ENCODE measurements at places on chromosomes 6 and 20.

- no peak for DNase-seq
Measured at GRCh38 chr6:41707565-41708200, 27.7 kb downstream of the TFEB start.

DNA sequence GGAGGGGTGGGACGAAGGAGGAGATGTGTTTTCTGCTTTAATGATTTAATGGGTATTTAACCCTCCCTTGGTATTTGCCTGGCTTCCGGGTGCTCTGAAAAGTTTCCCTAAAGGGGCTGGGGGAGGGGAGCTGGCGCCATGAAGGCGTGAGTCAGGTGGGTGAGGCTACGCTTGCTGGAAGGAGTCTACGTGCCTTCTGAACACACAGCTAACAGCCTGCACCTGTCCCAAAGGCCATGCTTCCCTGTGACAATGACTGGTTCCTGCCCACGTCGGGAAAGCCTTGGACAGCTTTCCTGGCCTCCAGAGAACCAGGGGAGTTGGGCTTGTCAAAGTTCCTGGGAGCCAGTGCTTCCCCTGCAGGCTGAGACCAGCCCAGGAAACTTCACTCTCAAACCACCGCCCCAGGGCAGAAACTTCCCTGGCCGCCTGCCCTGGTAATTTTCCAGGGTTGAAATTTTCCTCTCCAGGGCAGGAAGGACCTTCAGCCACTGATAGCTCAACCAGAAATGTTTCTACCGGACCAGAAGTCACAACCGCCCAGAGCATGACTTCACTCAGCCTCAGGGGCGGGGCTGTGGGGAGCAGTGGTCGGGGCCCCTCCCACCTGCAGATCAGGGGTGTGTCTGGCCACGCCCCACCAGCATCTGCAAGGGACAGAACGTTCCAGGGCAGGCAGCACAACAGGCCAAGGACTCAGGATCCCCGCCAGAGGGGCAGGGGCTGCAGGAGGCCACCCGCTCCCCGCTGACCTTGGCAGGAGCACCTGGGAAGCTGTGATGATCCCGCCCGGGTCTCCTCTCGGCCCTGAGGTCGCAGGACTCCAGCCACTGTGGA lies 18.6 kb upstream of the SLCO4A1 start:
- peak; percentile 99 for DNase-seq

- DNase-seq = no peak
Measured at GRCh38 chr6:3506200-3506599, 49.4 kb upstream of the SLC22A23 start.

DNA sequence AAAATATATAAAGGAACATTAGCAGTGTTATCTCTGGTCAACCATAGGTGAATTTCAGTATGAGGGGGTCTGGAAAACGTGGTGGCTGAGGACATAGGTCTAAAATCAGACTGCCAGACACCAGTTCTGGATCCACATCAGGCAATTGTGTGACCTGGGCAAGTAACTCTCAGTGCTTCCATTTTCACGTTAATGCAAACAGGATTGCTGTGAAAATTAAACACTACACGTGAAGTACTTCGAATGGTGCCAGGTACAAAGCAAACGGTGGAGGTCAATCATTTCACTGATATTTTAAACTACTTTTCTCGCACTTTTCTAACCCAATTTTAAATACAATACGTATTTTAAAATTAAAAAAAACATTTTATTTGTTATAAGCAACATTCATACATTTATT lies 315.7 kb downstream of the TRDN start:
- DNase-seq = no peak

DNA sequence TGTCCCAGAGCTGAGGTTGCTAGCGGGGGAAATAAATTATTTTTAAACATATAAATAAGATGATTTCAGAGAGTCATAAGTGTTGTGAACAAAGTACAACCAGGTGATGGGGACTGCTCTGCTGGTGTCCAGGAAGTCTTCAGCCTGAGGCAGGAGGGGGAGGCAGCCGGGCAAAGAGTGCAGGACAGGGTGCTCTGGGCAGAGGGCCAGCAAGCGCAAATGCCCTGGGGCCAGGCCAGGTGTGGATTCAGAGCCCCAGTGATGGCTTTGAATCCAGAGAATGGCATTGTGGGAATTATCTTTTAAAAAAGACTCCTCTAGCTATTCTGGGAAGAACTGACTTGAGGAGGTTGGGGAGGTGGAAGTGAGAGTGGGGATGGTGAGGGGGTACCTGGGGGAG lies 1.6 kb downstream of the CLPSL1 start:
- no peak for DNase-seq

GRCh38 chr6:56450882-56451739 lies 191.6 kb downstream of the DST start:
- peak; percentile 15 for DNase-seq

DNA sequence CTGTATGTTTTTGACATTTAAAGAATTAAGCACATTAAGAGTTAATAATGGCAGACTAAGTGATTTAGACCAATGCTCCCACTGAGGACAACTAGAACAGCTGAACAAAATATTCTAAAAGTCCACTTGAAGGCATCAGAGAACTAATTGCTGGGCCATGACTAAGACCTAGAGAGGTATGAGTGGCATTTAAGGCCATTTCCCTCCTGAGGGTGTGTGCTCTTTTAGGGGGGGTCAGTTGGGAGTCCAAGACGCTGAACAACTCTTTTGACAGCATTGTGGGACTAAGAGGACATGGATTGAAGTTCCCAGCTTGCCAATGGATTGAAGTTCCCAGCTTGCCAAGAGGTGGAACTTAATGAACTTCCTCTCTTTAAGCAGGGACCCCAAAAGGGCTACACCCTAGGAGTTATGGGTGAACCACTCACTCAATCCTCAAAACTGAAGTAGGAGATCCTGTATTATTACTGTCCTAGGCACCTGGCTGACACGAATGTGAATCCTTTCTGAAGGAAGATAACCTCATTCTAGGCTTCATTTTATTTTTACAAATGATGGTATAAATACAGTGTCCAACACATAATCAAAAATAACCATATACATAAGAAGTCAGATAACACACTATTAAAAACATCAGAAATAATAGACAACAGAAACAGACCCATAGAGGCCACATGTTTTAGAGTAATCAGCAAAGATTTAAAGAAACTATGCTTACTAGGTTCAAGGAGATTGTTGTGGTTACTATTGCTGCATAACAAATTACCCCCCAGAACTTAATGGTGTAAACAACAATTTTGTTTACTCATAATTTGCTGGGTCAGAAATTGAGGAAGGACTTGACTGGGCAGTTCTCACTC lies 175.1 kb downstream of the VEGFA start:
- no peak for DNase-seq

DNA sequence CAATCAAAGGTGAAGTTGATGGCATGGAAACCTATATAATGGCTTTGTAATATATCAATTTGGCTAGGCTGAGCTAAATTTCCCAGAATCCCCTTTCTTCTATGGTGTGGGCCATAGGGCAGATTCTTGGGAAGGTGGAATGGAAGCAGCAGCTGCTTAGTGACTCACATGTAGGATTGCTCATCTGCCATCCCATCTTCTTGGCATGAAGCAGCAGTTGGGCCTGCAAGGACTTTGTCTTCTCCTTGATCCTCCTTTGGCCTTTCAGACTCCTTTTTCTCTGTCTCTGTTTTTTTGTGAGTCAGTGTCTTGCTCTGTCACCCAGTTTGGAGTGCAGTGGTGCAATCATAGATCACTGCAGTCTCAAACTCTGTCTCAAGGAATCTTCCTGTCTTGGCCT lies 52.6 kb upstream of the CEP162 start:
- no peak for DNase-seq

GRCh38 chr20:57559289-57559634 lies 1.6 kb upstream of the PCK1 start:
- DNase-seq = no peak

DNA sequence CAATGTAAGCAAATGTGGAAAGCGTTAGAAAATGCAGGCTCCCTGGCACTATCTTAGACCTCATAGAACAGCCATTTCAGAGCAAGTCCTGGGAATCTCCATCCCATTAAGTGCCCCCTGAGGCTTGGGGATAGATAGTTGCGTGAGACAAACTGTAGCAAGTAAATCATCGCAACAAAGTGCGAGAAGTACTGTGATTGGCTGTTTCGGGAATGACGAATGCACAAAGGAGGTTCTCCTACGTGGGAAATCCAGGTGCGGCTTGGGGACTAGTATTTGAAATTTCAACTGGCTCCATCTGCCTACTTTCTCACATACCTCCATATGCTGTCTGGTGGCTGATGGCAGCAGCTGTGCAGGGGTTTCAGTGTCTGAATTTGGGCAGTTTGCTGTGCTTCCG lies 84.5 kb downstream of the PLEKHG1 start:
- DNase-seq = no peak

DNA sequence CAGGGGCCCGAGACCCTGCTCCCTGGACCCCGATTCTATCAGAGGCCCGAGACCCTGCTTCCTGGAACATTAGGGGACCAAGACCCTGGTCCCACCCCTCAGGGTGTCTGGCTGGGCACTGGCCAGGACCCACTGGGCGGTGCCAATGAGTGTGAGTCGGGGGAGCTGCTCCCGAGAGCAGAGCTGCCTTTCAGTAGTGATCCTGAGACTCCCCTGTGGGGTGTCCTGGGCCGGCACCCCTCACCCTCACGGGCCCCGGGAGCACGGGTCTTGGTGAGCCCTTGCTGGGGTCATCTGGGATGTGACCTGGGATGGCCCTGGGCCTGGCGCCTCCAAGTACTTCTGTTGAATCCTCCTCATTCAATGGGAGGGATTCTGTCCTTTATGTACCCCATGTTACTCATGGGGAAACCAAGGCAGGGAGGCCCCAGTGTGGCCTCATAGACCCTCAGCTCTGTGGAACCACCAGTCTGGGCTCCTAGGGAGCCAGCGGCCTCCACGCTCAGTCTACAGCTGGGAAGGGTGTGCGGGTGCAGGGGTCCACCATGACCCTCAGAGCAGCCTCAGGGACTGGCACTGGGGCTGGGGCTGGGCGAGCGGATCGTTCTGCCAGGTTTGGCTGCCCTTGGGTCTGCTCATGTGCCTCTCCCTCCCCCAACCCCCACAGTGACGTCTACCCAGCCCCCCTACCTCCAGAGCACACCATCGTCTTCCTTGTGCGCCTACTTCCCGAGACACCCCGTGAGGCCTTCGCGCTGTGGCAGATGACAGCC lies 25.6 kb downstream of the COL20A1 start:
- no peak for DNase-seq

- DNase-seq = peak; percentile 90
Measured at GRCh38 chr6:75205776-75206575, at the start of gene COL12A1. Gene COL12A1 (minus strand): TSS chr6:75206053. CDS start chr6:75202792, 3,261 bp downstream.

DNA sequence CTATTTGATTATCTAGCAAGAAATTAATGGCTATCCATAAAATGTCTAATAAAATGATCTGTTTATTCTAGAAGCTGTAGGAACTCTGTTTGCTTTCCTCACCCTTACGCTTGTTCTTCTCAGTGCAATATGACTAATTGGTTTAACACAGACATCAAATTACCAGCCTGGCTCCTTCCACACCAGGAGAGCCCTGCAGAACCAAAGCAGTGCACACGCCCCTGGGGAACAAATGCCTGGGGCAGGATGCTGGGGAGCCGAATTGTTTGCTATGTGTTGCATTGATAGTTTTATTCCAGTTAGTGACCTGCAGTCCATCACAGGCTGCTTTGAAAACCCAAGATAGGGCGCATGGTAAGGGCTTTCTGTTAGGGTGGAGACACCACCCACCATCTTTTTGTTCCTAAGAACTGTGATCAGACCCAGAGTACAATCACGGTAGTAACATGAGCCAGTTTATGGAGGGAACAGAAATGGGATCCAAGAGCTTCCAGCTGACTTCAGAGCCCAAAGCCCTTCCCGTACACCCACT lies 126.4 kb upstream of the CD93 start:
- DNase-seq = no peak

- DNase-seq = no peak
Measured at GRCh38 chr6:85516168-85516567, 66.3 kb downstream of the NT5E start.

DNA sequence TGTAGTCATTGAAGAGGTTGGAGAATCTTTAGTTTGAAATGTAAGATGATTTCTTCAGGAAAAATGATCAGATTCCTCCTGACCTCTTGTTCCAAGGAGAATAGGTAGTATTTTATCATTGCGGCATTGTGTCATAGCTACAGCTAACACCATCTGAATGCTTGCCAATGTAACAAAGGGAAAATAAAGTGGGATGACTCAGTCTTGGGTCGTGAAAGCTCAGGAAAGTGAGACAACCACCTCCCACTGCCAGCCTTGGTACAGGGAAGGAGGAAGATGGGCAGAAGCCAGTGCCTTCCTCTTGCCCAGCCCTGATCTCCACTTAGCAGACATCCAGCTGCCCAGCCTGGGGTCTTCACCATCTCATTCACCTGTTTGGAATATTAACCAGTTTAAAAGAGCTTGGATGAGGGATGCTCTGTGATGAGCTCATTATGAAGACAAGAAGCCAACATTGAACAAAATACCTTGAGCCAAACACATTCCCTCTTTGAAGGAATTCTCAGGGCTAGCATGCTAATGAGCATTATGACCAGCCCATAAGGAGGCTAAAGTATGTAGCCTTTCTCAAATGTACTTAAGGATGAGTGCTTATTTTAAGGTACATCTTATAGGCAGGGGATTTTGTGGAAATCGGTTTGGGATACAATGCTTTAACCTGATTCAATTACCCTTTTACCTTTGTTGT lies 40.0 kb upstream of the APCDD1L start:
- DNase-seq = no peak

GRCh38 chr6:151647976-151648639 lies 154.3 kb downstream of the CCDC170 start:
- no peak for DNase-seq

DNA sequence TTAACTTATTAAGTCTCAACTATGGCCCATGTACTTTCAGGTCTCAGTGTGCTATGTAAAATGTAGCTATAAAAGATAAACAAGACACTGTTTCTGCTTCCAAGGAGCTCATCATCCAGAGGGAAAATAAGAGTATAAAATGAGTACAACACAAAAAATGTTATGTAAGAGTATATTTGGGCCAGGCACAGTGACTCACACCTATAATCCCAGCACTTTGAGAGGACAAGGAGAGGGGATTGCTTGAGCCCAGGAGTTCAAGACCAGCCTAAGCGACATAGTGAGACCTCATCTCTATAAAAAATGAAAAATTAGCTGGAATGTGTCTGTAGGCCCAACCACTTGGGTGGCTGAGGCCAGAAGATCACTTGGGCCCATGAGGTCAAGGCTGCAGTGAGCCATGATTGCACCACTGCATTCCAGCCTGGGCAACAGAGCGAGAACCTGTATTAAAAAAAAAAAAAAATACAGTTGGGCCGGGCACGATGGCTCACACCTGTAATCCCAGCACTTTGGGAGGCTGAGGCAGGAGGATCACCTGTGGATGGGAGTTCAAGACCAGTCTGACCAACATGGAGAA lies 124.0 kb downstream of the EDN1 start:
- DNase-seq = no peak

DNA sequence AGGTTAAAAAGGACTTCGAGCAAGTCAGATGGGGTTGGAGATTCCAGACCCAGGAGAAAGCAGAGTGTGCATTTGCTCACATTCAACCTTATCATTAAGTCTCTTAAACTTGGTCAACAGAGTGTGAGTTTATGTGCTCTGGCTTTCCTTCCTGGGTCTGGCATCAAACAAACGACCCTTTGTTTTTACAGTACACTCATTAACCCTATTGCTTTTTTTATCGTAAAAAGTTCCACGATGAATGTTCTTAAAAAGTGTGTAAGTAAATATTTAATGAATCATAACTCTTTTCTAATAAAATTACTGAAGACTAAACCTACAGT lies 2.5 kb downstream of the FYN start:
- DNase-seq = peak; percentile 59
